ENCODE measurements at places on chromosomes 12 and 14.

- no peak for DNase-seq
Measured at GRCh38 chr12:122030424-122031035, 8.8 kb downstream of the BCL7A start.

- DNase-seq, result no peak
Measured at GRCh38 chr12:22467190-22467589, 77.2 kb downstream of the C2CD5 start.

GRCh38 chr12:15393037-15393436, 70.7 kb downstream of the PTPRO start:
- DNase-seq, result no peak

DNA sequence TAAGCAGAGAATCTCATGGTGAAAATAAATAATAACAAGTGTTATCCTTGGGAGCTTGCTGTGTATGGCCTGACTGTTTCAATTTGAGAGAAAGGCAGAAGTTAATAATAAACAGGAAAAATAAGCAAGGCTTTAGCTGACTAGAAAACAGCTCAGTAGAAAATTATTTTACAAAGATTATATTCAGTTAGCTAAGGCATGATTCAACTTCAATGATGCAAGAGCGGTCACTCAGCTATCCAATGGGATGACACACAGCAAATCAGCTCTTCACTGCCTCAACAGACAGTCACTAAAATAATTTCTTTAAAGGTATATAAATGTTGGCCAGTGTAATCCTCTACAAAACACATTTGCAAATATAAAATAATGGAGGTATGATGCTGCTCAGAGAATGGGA, 18.6 kb downstream of the GSTZ1 start:
- DNase-seq, result peak; percentile 45

GRCh38 chr12:54008260-54008552, 579 bp upstream of the HOXC8 start:
- DNase-seq, result no peak

DNA sequence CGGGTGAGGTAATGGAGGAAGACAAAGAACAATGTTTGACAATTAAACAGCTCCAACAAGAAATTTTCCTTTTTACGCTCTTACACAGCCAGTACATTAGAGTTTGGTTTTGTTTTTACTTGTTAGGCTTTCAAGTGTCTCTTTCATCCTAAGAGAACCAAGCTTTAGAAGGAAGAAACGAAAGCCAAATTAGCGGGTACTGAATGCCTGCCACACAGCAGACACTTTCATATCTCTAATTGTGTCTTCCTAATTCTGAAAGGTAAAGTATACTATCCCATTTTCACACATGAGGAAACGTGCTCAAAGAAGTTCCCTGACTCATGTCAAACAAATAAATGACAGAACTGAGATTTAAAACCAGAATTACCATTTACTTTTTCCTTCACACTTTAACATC, 65.0 kb downstream of the CDK17 start:
- no peak for DNase-seq

DNA sequence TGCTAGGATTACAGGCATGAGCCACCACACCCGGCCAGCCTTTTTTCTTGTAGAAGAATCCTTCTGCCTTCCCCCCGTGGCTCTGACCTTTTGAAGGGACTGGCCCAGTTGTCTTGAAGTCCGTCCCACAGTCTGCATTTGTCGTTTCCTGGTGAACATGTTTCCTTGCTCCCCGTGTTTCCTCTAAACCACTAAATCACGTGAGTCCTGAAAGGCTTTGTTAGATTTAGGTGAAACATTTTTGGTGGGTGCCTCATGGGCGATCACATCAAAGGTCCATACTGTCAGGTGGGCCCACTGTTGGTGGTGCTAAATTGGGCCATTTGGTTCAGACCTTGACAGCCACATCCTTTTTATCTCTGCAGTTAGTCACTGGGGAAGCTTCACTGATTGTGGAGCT, 26.3 kb downstream of the MLXIP start:
- no peak for DNase-seq

GRCh38 chr14:54603362-54603761, 36.4 kb downstream of the SAMD4A start:
- DNase-seq, result peak; percentile 72

- peak; percentile 3 for DNase-seq
Measured at GRCh38 chr14:59664741-59665140, 88.1 kb upstream of the CCDC175 start.

DNA sequence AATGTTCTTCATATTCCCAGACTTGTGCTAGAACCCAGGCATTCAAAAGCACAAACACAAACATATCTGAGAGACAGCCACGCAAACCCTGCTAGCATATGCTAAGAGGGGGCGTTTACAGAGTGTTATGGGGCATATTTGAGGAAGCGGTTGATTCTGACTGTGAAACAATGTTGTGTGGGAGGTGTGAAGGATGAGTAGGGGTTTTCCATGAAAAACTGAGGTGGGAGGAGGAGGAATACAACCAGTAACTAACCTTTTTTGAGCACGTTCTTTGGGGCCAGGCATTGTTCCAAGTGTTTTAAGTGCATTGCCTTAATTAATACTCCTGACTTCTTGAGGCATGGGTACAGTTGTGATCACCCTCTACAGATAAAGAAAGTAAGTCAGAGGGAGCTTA, 499.5 kb downstream of the AACS start:
- no peak for DNase-seq

DNA sequence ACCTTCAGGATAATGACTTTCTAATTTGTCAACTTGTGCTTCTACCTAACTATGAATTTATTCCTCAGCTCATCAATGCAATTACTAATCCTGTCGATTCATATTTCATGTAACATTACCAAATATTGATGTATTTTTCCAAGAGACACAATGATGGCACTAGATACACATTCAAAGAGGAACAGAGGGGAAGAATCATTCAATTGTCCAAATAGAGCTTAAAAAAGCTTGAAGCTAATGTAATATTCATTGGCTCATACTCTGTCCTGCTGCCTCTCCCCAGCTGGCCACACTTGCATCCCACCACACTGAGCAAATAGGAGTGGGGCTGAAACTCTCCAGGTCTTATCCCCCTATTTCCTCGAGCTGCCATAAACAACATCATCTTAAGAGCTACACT, 9.3 kb downstream of the TESPA1 start:
- DNase-seq, result no peak

DNA sequence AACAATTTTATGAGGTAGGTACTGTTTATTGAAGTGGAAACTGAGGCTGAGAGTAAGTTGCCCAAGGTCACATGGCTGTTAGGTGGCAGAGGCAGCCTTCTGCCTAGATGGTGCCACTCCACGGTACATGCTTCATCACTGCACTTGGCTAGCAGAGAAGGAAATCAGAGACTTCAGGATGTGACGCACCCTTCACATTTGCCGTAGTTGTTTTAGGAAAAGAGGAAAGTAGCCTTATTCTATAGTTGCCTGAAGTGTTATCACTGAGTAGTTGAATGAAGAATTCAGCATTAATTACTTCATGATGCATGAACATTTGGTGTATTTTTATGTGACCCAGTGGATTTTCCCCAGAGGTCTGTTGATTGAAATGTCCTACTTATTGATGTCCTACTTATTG, 55.7 kb downstream of the ERC1 start:
- peak; percentile 23 for DNase-seq
